ENCODE measurements at places on chromosomes 2 and 18.

DNA sequence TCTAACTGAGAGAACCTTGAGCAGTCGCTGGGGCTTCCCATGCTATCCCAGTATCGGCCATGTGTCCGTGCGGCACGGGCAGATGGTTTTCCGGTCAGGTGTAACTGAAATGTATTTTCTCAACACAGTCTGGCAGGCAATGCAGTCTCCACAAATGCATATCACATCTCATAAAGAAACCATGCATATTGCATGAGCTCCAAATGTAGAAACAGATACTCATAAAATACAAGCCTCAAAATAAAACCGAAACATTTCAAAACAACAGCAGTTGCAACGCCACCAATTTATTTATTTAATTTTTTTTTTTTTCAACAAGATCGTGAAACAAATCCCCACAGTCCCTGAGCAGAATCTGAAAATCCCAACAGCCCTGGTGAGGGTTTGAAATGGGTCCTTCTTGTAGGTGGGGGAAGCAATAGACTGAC is 299.4 kb downstream of the LPIN1 start:
- DNase-seq, result no peak

GRCh38 chr2:18986046-18986445 is 372.4 kb downstream of the OSR1 start:
- DNase-seq, result no peak

DNA sequence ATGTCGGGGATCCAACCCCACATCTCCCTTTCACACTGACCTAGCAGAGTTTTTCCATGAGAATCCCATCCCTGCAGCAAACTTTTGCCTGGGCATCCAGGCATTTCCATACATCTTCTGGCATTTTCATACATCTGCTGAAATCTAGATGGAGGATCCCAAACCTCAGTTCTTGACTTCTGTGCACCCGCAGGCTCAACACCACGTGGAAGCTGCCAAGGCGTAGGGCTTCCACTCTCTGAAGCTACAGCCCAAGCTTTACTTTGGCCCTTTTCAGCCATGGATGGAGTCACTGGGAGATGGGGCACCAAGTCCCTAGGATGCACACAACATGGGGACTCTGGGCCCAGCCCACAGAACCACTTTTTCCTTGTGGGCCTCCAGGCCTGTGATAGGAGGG is 32.2 kb upstream of the TEX51 start:
- DNase-seq, result no peak

DNA sequence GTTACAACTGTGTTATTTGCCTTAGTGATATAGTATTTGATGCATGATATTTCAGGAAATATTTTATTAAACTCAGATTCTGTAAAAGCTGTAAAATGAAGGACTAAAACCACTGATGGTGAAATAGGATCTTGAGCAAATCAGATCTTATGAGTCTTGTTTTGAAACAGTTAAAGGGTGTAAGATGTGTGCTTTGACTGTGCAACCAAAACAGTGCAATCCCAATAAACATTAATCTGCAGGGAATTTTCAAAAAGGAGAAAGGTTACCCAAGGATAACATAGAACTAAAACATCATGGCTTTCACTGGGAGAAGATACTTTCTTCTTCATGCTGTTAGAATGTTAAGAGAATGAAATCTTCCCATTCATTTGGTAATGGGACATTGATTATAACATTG is 378.7 kb downstream of the PARD3B start:
- no peak for DNase-seq

- peak; percentile 1 for DNase-seq
Measured at GRCh38 chr18:21897811-21898210, 157.2 kb downstream of the MIB1 start.

GRCh38 chr2:235142601-235143000 is 190.8 kb downstream of the SH3BP4 start:
- DNase-seq, result no peak

- no peak for DNase-seq
Measured at GRCh38 chr2:47510745-47511144, 107.8 kb downstream of the MSH2 start.

- no peak for DNase-seq
Measured at GRCh38 chr18:77560341-77560992, 310.8 kb downstream of the GALR1 start.

- no peak for DNase-seq
Measured at GRCh38 chr2:74194799-74195198, 3.6 kb upstream of the MTHFD2 start.

GRCh38 chr2:233460726-233461441 is 105.7 kb downstream of the USP40 start:
- DNase-seq, result no peak

DNA sequence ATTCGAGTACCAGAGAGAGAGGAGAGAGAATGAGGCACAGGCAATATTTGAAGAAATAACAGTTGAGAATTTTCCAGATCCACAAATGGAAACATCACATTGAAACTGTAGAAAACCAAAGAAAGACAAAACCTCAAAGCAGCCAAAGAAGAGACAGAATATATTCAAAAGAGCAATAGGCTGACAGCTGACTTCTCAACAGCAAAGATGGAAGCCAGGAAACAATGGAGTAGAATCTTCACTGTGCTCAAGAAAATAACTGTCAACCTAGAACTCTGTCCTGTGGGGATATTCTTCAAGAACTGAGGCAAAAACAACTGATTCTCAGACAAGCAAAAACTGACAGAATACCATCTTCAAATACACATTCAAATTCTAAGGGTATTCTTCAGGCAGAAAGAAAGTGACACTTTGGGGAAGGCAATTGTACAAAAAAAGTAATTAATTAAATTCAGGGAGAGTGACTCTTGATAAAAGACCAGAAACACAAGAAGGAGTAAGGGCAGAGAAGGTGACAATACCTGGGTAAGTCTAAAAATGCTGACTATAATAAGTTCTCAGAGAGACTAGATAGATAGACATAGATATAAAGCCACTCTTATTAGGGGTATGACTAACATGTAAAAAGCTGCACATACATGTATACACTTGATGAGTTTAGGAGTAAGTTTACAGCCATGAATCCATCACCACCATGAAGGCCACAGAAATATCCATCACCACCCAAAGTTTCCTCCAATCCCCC is 25.6 kb downstream of the ANKMY1 start:
- DNase-seq, result no peak

- DNase-seq, result no peak
Measured at GRCh38 chr2:102367331-102367971, 11.9 kb downstream of the IL18R1 start.

GRCh38 chr18:25164848-25165811 is 186.8 kb downstream of the ZNF521 start:
- no peak for DNase-seq

- DNase-seq, result no peak
Measured at GRCh38 chr2:121375621-121376159, 90.7 kb upstream of the TFCP2L1 start.

- DNase-seq, result no peak
Measured at GRCh38 chr2:60551240-60552077, 2.0 kb downstream of the BCL11A start.

DNA sequence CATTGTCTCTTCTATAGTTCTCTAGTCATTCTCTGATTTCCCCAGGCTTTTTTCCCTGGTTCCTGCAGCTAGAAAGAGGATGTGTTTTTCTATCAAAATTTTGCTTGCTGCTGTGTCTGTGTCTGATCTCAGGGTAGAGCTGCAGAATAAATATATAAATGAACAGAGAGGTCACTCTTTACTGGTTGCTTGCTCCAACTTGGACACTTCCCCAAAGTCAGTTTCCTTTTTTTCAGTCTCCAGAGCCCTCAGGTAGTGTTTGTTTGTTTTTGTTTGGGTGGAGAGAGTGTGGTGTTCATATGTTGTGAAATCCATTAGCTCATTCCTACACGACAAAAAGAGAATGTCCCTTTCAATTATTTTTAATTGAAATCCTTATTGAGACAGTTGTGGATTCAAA is 85.8 kb downstream of the CERS6 start:
- DNase-seq, result no peak

DNA sequence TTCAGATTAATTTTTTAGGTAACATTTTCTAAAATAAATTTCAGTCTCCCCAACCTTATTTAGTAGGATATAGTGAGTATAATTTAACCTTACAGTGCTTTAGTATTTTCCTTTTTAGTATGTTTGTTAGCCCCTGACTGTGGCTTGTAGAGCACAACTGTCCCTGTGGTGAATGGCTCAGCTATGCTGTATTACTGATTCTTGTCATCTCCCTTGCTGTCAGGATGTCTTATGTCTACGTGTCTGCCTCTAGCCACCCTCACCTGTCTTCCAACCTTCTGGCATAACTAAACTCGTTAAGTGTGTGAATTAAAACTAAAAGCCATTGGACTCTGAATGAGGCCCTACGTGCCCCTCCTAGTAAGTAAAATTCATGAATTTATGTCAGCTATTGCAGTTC is 18.4 kb downstream of the MRPS9 start:
- no peak for DNase-seq

- DNase-seq, result no peak
Measured at GRCh38 chr2:186693446-186693832, 421 bp upstream of the FAM171B start.

DNA sequence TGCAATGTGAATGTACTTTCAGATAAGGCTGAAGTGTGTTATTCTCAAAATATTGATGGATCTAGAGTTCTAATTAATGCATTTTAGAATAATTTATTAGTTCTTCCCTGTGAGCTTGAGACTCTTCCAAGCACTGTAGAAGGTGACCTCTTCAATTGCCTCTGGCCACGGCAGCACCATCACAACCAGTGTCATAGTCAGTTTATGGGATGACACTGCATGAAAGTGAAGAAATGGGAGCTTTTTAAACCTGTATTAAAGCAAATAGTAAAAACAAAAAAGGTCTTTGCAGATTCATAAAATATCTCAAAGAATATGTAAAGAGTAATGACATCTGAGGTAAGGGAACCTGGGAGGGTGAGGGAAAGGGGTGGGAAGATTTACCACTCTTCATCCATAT is 52.0 kb downstream of the OXER1 start:
- no peak for DNase-seq

GRCh38 chr2:63225964-63226686 is 175.5 kb downstream of the OTX1 start:
- DNase-seq, result no peak

- DNase-seq, result no peak
Measured at GRCh38 chr18:80088823-80089222, 20.2 kb upstream of the ADNP2 start.

- DNase-seq, result no peak
Measured at GRCh38 chr2:240447331-240447730, 11.9 kb downstream of the GPC1 start.

- DNase-seq, result no peak
Measured at GRCh38 chr2:226508683-226509082, 290.9 kb downstream of the IRS1 start.

- DNase-seq, result no peak
Measured at GRCh38 chr2:81078631-81079030, 774.1 kb upstream of the LRRTM1 start.

DNA sequence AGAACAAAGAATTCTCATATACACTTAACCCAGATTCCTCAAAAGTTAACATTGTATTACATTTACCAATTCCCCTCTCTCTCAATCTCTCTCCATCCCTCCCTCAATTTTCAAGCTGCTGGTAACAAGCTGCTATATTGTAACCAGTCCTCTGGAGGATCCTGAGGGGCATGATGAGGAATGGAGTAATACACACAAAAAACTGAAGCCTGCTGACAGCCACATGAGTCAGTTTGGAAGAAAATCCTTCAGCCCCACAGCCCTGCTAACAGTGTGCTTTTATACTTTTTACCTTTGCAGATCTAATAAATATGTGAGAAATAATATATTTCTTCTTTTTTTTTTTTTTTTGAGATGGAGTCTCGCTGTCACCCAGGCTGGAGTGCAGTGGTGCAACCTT is 165.7 kb upstream of the RAB12 start:
- DNase-seq, result no peak

DNA sequence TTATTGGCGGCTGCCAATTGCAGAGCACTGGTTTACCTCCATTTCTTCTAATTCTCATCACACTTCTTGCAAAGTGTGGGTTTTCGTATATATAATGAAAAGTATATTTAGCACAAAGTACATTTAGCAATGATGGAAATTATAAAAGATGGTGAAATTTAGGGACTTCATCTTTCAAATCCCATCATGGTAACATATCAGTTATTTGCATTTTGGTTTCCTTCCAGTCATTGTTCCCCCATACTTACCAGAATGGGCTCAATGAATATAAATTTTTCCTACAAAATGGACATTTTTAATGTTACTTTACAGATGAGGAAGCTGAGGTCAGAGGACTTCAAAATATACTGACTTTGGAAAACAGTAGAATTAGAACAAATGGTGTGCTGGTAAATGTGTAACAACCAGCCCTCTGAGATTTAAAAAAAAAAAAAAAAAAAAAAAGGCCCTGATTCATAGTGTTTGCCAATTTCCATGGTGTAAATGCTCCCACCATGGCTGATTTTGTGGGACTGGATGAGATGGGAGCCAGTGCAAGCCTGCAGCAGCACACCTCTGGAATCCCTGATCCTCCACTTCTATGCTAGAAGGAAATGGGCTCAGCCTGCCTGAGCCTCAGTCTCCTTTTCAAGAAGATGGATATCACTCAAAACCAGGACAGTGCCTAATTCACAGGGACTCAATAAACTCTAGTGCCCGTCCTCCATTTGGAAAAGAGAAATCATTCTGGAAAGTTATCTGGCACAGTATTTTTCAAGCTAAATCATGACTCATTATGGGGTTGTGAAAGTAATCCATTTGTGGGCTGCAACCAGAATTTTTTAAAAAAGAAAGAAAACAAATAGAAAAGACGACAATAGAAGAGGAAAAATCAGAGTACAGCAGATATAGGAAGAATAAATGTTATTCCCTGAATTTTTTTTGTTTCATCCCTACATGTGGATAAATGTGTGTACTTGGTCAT is 34.0 kb downstream of the LBH start:
- DNase-seq, result no peak

GRCh38 chr2:48965204-48965603 is 189.1 kb downstream of the FSHR start:
- DNase-seq, result no peak

DNA sequence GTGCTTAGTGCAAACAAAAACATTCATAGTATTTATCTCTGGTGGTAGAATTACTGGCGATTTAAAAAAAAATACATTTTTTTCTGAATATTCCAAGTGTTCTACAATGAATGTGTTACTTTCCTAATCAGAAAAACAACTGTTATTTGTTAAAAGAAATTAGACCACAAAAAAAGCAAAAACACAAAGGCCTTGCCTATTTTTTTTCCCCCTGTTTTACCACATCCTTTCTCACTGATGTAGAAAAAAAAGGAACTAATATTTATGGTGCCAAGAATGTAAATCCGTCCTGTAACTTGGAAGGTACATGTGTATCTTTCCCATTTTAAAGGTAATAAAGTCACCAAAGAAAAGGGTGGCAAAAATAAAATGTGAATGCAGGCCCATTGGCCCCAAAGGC is 28.4 kb upstream of the MGAT4A start:
- no peak for DNase-seq

GRCh38 chr2:136151021-136151971 is 33.3 kb upstream of the CXCR4 start:
- DNase-seq, result no peak
